ENCODE measurements at places on chromosomes 13 and 19.

DNA sequence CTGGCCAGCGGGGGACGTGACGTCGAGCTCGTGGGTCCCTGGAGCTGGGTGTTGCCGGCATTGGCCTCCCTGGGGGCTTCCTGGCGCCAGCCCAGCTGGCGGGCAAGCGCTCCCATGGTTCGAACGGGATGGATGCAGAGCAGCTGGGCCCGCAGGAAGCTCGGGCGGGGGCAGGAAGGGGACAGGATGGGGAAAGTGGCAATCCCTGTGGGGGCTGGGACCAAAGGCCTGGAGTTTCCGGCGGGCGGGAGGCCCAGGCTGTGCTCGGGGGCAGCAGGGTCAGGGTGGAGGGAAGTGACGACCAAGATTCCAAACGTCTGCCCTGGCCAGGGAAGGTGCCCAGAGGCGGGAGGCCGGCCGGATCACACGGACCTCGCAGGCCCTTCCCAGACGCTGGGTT lies 19.3 kb downstream of the PALM start:
- no peak for DNase-seq

DNA sequence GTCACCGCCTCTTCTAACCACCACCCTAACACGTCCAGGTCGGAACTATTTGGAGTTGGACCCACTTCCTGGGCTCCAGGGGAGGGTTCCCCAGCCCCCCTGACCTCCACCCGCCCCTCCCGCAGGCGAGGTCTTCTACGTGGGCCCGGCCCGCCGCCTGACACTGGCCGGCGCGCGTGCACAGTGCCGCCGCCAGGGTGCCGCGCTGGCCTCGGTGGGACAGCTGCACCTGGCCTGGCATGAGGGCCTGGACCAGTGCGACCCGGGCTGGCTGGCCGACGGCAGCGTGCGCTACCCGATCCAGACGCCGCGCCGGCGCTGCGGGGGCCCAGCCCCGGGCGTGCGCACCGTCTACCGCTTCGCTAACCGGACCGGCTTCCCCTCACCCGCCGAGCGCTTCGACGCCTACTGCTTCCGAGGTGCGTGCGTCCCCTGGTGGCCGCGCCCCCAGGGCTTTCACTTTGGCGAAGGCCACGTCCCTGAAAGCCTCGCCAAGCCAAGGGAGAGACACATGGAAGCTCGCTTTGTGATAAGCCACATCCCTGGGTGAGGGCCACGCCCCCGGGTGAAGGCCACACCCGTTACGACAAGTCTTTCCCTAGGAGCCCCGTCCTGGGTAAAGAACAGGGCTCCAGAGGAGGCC lies 13.2 kb downstream of the NCAN start:
- DNase-seq: peak; percentile 12

DNA sequence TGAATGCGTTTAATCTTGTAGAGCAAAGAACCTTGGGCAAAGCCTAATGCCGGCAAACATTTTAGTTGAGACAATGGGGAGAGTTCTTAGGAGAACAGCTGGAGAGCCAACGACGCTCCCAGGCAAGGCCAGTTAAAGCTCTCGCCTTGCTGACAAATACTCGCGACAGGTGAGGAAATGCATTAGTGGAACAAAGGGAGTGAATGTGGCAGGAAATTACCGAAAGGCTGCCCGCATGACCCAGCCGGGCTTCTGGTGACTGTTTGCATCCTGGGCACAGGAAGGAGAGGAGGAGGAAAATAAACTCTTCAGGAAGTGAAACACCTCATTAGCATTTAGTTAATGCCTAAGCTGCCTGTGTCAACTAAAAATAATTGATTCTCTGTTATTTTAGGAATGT lies 74.6 kb downstream of the SHISA2 start:
- DNase-seq: no peak

- peak; percentile 96 for DNase-seq
Observed at GRCh38 chr13:44815623-44816022, 173.6 kb downstream of the NUFIP1 start.

DNA sequence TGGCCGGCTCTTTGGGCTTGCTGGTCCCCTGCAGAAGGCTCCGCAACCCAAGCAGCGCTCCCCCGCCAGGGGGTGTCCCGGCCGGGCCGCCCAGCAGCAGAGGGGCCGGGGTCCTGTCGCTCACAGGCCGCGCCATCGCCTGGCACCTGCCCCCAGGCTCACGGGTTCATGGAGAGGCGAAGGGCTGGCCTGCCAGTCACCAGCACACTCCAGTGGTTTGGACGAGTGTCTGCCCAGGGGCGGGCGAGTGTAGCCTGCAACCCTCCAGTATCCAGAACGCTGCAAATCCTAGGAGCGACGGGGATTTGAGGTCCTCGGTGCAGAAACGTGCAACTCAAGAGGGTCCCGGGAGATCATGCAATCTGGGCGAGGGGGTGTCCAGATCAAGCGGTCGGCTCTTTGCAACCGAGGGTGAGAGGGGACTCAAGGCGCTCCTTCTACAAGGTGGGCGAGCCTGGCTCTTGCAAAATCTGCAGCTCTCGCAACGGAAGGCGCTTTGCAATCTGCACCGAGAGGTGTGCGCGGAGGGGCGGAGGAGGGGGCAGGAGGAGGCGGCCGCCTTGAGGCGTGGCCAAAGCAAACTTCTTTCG lies at the start of gene DBP:
DBP (minus strand) TSS at position 521 of the 590 bp plus-strand sequence; CDS start at position 136, 385 bp downstream.
- no peak for DNase-seq

DNA sequence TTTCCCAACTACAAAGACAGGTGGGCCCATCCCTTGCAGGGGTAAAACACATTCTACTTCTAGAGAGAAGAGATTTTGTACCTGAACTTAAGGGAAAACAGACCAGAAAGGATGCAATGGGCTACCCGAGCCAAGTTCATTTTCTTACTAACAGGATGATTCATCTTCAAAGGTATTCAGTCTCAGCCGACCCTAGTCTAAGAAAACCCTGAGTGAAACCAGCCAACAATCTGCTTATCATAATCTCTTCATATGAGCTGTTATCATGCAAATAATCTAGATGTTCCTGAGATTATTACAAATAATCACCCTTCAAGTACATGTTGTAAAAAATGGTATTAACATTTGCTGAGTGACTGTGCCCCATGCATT lies 15.6 kb downstream of the PABPC3 start:
- no peak for DNase-seq

- peak; percentile 58 for DNase-seq
Observed at GRCh38 chr13:31747291-31747690, 8.0 kb downstream of the RXFP2 start.

GRCh38 chr13:31898378-31899071 lies 133.0 kb upstream of the FRY start:
- no peak for DNase-seq

DNA sequence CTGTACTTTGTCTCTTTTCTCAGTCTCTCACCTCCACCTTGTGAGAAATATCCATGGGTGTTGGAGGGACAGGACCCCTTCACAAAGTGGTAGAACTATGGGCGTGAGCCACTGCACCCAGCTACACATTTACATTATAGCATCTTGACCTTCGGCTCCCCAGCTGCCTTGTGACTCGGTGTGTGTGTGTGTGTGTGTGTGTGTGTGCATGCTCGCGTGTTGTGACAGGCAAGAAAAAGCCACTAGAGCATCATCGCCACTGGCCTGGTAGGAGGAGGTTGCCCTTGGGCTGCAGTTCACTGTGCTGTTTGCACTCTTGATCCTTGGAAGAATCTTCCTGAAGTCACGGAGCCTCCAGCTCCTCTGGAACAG lies 13.7 kb upstream of the ZNF888 start:
- no peak for DNase-seq

DNA sequence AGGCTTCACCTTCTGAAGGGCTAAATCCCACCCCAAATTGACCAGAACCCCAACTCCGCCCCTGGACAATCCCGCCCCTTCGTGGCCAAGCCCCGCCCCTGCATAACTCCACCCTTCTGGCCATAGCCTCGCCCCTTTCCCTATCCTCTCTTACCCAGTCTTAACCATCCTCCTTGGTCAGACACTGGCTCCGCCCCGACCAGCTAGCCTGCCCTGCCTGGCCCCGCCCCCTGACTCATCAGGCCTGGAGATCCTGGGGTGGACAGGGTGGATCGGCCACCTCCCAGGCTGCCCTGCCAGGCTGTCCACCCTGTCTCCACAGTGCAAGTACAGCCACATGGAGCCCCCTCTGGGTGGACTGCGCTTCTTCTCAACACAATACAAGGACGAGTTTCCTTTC lies 8.0 kb upstream of the ZNF358 start:
- no peak for DNase-seq

DNA sequence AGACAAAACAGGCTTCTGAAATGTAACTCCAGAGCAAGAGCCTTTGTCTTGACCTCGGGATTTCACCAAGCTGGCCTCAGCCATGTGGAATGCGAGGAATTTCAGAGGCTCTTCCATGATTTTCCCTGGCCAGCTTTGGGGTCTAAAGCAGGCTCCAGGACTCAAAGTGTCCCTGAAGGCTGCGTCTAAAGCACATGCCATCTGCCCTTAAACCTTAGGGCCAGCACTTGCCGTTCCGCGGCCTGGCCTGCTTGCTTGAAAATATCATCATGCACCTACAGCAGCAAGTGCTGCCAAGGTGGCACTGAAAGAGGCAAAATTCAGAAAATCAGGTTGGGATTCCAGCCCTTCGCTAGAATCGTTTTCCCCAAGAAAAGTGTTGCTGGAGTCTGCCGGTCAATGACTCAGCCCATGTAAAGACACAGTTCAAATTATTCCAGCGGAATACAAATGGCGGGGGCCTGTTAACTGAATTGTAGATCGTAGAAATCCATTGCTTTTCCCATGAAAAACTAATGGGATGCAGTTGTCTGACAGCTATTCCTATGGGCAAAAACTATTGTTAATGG lies 105.7 kb upstream of the RAP2A start:
- DNase-seq: peak; percentile 55

GRCh38 chr13:59103004-59103768 lies 1060.5 kb downstream of the DIAPH3 start:
- DNase-seq: peak; percentile 90

- DNase-seq: no peak
Observed at GRCh38 chr13:110471833-110472162, 89.7 kb downstream of the RAB20 start.

- DNase-seq: no peak
Observed at GRCh38 chr13:107065036-107065435, 497.1 kb upstream of the ARGLU1 start.

DNA sequence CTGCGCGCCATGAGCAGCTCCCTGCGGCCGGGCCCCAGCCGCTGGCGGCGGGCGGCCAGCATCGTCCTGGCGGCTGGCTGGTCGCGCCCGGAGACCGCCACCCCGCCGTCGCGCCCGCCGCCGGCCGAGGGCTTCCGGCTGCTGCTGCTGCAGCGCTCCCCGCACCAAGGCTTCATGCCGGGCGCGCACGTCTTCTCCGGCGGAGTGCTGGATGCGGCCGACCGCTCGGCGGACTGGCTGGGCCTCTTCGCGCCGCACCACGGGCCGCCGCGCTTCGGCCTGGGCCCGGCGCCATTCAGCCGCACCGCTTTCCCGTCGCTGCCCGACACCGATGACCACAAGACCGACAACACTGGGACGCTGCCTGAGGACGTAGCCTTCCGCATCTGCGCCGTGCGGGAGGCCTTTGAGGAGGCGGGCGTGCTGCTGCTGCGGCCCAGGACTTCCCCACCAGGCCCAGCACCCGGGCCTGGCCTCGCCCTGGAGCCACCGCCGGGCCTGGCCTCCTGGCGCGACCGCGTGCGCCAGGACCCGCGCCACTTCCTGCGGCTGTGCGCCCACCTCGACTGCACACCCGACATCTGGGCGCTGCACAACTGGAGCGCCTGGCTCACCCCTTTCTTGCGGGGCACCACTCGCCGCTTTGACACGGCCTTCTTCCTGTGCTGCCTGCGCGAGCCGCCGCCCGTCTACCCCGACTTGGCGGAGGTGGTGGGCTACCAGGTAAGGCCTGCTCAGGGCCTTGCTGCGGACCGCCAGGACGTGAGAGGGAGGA lies 518 bp downstream of the NUDT19 start:
- no peak for DNase-seq

DNA sequence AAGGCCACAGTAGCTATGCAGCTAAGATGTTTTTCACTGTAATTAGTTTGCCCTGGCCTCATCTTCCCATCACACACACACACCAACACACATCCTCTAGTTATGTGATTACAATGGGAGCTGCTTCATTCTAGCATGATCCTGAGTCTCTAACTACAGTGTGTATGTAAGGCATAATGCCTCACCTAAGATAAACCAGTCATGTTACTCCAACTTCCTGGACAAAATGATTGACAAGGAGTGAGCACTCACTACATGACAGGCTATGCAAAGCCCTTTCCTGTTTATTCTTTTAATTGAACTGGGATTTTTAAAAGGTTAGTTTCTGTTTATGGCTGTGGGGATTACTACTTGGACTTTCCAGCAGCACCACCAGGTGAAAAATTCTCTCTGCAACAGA lies 400.8 kb upstream of the ATXN8OS start:
- DNase-seq: no peak

DNA sequence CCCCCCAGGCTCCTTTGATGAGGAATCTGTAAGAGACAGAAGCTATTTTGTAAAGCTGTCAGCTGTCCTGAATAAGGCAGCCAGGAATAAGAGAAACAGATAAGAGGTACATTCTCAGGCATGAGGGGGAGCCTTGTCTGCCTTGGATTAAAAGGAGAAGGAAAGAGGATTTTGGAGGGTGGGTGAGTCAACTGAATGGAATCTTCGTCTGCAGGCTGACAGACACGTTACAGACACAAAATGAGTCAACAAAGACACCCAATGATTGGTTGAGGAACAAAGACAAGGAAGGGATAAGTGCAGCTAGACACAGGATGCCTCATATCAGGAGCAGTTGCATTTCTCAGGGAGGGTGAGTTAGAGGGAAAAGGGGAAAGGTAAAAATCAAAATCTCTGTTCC lies 162.5 kb downstream of the OLFM4 start:
- DNase-seq: peak; percentile 78

DNA sequence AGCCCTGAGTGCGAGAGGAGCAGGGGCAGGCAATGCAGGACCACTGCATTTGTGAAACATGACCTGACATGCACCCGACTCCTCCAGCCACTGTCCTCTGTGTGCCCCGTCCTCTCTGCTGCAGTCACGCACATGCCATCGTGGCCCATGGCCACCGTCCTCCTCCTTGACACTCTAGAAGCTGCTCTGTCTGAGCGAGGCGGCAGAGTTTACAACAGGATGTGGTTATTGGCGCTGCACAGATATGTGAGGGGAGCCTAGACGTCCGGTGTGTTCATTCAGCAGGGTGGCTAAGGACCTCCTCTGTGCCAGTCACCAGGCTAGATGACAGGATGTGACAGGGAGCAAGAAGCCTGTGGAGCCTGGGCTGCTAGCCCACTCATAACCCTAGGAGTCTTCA lies 277.8 kb downstream of the FOXO1 start:
- no peak for DNase-seq

GRCh38 chr13:41193469-41193868 lies 900 bp downstream of the KBTBD7 start:
- no peak for DNase-seq

- DNase-seq: peak; percentile 7
Observed at GRCh38 chr19:45952686-45953505, 20.8 kb downstream of the NOVA2 start.

Data from fibroblast of skin of left quadriceps (primary cell).